DMS 273 treated with DMSO at 0.1 percent for 48 hours (cell line): ENCODE measurements at places on chromosomes 4 and X.
A peak's percentile ranks its signal among the peaks of the same experiment; 100 is the strongest.

DNA sequence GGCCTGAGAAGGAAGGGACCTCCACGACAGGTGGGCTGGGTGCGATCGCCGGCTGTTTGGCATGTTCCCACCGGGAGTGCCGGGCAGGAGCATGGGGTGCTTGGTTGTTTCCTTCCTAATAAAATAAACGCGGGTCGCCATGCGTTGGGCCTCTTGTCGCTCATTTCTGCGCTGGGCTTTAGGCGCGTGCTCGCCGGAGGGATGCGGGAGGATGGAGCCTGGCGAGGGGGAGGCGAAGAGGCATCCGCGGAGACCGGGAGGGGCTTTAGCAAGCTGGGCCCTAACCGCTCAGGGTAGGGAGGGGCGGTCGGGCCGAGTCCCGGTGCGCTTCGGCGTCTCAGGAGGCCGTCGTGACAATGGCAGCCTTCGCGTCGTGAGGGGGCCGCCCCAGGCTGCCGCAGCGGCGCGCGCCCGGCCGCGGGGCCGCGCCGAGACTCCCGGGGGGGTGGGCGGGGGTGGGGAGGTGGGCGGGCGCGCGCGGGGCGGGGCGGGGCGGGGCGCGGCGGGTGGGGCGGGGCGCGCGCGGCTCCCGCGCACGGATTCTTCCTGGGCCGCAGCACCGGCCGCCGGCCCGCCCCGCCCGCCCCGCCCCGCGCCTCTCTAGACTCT, 476 bp upstream of the GDI1 start:
- no peak for DNase-seq

- no peak for DNase-seq
Observed at GRCh38 chr4:52984462-52984881, 122.4 kb downstream of the RASL11B start.

- no peak for DNase-seq
Observed at GRCh38 chrX:10350221-10350620, 193.4 kb downstream of the CLCN4 start.

GRCh38 chr4:21592970-21593670, 355.5 kb downstream of the KCNIP4 start:
- peak; percentile 53 for DNase-seq

DNA sequence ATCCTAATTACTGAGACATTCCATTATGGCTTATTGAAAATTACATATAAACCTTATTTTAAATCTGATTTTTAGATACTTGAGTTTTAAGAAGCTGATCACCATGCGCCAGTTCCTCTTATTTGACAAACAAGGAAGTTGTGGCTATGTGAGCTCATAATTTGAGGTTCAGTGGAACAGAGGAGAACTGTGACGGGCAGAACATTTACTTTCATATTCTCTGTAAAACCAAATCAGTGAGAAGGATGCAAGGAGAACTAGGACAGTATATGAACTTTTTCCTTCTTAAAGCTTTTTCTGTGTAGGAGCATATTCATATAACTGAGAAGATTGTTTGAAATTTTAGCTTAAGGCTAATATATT, 25.3 kb downstream of the STIM2 start:
- DNase-seq, result no peak

DNA sequence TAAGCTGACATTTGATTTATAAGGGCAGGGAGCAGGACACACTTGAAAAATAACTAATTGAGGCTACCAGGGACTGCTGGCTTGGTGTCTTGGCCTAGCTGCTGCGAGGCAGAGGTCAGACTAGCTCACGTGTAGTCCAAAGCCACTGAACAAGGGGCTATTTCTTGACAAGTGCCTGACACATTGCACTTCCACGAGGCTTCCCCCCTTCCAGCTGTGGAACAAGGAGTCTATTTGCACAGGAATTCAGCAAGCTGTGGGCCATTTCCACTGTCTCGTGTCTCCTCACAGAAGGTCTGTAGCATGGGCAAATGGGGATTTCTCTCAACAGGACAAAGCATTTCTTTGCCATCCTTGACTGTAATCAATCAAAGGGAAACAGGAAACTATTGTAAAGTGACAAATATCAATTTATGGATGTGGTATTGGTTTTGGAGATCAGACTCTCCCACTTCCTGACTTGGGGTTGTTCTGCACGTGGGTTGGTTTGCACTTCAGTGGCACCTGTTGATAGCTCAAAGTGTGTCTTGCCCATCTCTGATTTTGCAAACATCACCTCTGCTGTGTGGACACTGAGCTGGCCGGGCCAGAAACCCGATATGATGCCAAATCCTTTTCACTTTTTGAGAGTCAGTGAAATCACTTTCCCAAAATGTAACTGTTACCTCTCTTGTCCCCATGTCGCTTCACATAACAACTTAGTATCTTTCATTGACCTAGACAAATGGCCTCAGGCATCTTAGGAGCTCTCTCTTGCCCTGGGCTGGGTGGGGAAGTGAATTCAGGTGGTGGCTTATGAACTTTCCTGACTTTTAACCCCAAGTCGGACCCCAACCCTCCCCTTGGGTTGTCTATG, 107.4 kb upstream of the MAMLD1 start:
- DNase-seq, result no peak

GRCh38 chrX:138082896-138083295, 517.0 kb downstream of the ZIC3 start:
- DNase-seq, result no peak

DNA sequence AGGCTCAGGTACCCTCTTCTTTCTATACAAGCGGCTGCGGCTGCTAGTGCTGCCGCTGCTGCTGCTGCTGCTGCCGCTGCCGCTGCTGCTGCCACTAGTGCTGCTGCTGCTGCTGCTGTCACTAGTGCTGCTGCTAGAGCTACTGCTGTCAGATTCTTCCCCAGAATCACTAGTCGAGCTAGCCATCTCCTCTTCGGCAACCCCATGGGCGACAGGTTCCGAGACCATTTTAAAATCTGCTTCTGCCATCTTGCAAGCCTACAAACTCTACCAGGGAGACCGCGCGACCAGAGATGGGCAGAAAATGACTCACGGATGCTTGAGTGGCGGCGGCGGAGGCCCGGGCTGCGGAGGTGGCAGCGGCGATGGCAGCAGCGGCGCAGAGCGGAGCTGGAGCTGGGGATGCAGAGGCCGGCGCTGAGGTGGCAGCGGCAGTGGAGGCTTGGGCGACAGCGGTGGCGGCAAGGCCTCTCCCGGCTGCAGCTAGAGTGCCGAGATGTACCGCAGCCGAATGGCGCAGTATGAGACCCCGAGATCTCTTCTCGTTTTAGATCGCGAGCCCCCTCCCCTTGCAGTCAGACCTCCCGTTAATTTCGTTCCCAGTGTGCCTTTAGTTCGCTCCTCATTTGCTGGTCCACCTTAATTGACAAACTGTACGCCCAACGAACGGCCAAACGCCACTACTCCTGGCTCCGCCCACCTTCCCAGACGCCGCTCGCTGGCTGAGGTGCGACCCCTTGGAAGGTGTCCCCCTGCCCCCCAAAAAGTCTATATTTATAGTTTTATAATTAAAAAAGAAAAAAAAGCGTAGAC, at the start of gene NAP1L3:
Gene NAP1L3 (minus strand): TSS at position 523 of the 813 bp plus-strand sequence. CDS start 274 bp downstream, at position 249.
- DNase-seq, result peak; percentile 87

DNA sequence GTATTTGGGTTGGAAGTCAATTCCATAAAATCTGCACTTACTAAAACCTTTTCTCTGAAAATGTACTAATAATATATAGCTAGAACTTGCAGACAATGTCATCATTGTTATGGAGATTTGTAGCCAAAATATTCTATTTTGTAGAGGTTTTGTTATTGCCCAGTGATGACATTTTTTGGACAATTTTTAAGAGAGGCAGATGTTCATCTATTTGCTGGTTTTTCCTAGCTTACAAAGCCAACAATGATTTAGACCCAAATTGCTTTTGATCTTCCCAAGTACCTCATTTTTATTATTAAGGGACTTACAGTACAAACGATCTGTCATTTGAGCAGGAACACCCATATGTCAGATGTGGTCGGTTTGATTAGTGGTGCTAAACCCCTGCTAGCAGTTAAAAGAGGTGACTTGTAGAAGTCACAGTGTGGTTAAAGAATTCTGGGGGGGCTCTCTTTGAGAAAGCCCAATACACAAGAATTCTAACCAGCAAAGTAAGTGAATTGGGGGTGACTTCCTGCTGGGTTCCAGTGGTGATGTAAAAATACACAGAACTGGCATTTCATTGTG, 136.2 kb downstream of the KIT start:
- no peak for DNase-seq

DNA sequence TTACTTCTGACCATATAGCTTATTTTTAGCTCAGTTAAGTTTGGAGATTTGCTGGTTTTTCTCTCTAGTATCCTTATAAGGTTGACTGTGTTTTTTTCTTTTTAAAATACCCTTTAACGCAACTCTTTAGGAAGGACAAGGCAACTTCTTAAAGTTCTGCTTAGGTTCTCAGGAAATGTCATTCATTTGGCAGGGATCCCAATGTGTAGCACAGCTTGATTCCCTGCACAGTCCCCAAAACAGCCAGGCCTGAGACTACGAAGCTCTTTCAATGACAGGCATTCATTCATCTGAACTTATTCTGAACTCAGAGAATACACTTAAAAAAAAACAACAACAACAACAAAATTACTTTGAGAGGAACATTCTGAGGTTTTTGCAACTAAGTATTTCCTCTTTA, 1765.8 kb downstream of the PCDH7 start:
- DNase-seq, result no peak

GRCh38 chr4:5808081-5808741, 84.7 kb downstream of the CRMP1 start:
- peak; percentile 80 for DNase-seq

DNA sequence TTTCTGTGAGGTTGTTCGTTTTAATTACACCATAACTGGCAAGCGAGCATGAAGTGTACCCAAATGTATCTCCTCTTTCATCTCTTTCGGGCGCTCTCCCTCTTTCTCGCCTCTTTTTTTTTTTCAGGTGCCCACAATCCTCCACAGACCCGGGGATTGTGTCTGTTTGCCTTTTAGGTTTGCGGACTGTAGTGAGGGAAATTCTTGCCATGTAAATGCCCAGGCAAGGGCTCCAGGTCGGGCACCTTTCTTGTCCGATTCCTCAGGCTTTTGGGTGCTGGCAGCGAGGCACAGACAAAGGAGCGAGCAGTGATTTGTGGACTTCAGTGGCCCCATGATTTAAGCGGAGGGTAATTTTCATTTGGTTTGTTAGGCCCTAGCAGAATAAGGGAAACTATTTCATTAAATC, 1.1 kb upstream of the PHOX2B start:
- DNase-seq, result no peak
